ENCODE measurements at places on chromosomes 12 and 14.

DNA sequence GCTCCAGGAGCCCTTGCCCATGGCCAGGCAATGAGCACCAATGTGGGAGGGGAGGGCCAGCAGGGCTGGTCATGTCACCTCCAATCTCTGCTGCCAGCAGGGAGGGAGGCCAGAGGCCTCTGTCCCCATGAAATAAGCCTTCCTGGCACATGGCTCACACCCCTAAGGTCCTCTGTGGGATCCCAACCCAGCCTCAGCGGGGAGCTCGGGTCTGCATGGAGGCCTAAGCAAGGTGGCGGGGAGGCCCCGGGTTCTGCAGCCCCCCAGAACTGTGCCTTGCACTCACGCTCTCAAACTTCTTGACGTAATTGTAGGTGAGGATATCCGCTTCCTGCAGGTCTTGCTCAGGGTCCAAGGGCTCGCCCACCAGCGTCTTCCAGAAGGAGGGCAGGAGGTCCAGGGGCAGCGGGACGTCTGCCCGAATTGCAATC is 41.7 kb downstream of the TRAFD1 start:
- no peak for DNase-seq

DNA sequence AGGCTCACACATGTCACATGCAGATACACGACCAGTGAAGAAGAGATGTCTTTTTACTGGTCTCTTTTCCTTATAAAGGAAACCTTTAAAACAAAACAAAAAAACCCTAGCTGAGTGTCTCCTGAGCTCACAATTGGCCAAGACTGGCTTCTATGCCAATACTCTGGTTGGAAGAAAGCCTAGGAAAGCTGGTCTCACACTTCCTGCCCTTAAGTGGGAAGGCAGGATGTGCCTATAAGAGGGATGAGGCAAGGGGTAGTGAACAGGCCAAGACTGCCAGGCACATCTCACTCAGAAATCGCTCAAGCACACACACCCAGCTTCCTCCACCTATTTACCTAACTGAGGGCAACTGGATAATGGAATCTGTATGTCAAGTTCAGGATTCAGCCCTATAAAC is 50.0 kb downstream of the SOCS2 start:
- DNase-seq = no peak

GRCh38 chr12:49960474-49961110 is 1.1 kb upstream of the AQP5 start:
- DNase-seq = no peak

DNA sequence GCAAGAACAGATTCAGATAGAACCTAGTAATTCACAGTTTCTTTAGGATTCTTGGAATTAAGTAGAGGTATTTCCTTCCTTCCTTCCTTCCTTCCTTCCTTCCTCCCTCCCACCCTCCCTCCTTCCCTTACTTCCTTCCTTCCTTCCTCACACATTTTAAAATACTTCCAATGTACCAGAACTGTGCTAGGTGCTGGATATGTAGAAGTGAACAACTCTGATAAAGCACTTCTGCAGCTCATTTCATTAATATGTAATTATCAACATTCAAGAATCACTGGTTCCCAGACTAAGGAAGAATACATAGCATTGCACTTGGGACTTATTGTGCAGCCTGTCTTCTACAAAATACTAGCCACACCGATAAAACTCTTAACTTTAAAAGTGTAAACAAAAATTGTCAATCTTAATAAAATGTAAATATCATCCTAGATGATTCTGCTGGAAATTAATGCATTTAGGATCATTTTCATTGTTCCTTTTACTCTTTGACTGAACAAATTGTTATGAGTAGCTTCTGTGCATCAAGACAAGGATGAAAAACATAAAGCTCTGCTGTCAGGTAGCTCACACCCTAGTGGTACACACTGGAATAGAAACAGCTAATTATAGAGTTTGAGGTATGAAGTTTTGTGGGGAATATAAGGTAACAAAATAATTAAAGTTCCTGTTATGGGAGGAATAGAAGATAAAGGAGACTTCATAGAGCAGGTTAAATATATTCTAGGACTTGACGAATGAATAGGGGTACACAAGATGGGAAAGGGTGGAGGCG is 99.9 kb upstream of the MYF6 start:
- DNase-seq = no peak

Data from heart right ventricle (tissue), 16 donors.